ENCODE measurements at places on chromosomes 4 and X.

DNA sequence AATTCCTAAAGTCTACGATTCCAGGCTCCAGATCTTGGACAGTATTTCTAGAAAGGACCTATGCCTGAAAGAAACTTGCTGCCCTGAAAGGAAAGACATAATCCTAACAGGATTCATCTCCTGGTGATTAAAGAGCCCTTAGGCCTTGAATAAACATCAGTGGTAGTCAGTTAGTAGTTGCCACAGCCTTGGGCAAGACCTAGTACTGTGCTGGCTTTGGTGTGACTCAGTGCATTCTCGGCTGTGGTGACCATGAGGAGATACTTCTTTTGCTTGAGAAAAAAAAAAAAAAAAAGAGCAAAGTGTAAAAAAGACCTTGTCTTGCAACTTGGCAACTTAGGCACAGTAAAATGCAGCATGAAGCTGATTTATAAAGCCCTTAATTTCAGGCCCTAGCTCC, 188.2 kb downstream of the DCAF12L2 start:
- no peak for DNase-seq

DNA sequence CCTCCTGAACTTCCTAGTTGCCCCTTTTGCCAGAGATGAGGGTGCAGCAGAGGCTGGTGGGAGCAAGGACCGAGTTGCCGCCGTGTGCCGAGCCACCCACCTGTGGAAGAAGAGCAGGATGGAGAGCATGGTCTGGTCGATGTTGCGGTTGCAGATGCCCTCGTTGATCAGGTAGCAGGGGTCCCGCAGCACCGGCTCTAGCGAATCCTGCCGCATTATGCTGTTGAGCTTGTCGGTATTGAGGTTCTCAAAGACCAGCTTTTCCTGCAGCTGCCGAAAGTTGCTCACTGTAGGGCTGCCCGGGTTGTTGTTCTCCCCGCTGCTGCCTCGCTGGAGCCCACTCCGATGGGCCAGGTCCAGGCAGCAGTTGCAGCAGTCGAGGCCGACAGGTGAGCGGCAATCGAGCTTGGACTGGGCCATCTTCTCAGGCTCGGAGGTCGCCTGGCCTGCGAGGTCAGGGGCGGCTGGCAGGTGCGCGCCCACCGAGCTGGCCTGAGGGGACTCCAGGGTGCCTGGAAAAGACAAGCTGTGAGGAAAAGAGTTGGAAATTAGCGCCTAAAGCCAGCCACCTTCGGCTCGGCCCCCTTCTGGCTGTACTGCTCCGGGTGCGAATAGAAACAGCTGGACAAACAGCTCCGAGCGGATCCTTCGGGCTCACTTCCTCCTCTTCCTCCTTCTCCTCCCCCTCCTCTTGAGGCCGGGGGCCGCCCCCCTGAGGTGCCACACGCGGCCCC, 420 bp downstream of the TSC22D3 start:
- no peak for DNase-seq

- no peak for DNase-seq
Observed at GRCh38 chr4:23547096-23547495, 342.8 kb downstream of the PPARGC1A start.

DNA sequence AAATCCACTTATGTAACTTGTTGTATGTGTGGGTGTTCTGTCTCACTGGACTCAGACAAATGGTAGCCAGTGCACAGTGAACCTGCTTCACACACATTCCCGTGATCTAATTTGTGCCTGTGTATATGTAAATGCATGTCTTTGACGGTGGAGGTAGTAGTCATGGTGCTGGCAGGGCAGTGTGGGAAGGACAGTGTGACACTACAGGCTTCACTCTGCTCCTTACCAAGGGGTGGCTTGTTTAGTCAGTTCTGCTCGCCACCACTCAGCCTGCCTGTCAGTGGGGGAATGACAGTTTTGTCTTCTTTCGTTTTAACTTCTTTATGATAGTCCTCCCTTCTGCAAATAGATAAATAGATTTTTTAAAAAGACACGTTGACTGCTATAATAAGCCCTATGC, 17.7 kb upstream of the PAQR3 start:
- DNase-seq = no peak
